Fibroblast of skin of right quadriceps (primary cell): ENCODE measurements at places on chromosomes 12 and 14.

DNA sequence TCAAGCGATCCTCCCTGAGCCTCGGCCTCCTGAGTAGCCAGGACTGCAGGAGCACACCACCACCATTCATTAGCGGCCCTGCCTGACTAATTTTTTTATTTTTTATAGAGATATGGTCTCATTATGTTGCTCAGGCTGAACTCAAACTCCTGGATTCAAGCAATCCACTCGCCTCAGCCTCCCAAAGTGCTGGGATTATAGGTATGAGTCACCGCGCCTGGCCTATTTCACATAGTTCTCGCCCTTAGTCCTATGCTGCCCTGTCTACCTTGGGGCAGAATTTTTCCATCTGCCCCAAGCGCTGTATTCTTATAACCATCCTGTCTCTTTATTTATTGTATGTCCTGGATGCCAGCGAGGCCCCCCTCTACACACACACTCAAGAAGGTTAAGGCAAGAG, 50.9 kb upstream of the BCL2L14 start:
- DNase-seq = no peak

DNA sequence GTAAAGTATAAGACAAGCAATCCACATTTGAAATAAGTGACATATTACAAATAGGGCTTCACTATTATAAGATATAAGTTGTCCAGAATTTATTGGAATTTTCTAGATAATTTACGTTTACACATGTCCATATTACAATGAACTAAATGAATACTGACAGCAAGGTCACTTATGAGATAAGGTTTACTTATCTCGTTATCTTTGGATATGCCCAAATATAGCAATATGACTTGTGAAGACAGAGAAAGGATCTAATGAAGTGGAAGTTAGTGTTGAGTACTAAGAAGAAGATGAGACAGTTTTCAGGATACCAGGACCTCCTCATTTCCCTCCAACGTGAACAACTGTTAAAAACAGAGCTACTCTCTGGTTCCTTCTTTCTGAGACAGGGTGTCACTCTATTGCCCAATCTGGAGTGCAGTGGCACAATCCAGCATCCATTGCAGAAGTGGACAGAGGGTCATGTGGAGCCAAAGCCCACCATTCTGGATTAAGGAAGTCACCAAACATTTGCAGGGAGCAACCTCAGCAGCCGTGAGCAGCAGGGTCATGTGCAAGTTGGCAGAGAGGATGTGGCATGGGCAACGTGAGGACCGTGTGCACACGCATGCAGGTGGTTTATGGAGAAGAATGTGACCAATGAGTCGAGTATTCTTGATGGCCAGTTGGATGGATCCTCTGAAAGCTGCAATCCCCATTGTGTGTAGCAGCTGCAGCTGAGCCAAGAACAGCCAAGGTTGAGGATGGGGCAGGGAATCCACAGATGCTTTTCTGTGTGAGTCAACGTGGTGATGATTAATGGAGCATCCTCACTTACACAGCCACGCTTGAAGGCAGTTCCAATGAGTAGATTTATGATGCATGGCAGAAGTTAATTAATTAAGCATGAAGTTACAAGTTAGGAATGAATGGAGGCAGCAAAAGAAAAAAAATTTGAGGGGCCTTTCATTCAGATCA, 111.0 kb downstream of the BICD1 start:
- DNase-seq = peak; percentile 94

- no peak for DNase-seq
Measured at GRCh38 chr12:68868043-68868790, 60.2 kb downstream of the MDM2 start.

GRCh38 chr14:56237398-56237797, 119.2 kb downstream of the PELI2 start:
- no peak for DNase-seq
